Right lobe of liver (tissue), 6 donors: ENCODE measurements at places on chromosomes 5 and 9. TPM values are rescaled to one million over a fixed set of nuclear protein-coding genes. Genes with fewer than 3 reads are reported as not detected.

DNA sequence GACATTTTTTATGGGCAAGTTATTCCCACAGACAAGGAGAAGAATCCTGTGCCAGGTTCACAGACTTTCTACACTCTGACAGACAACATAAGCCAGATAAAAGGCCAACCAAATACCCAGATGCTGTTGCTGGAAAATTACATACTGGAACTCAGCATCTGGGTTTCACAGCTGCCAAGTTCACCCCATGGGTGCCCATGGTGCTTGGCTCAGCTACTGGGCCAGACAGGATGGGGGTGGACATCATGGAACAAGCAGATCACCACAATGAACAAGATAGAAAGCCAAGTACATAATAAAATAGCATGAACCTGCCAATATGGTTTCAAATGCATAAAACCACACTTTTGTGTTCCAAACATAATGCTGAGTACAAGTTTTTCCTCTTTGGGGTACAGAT lies 999.8 kb downstream of the NR2F1-AS1 start:
- H3K4me3 ChIP-seq = no peak overlapping the region
- no peak for DNase-seq
- no peaks in the 10 kb centered on the region for H3K4me1 ChIP-seq
- no peaks in the 10 kb centered on the region for H3K27me3 ChIP-seq
- H3K27ac ChIP-seq = no peak overlapping the region
- H3K36me3 ChIP-seq = no peaks in the 10 kb centered on the region

GRCh38 chr9:136093346-136093986 lies 1.6 kb downstream of the NACC2 start:
- peaks cover 31% of the 10 kb centered on the region for H3K4me1 ChIP-seq
- H3K27me3 ChIP-seq = no peaks in the 10 kb centered on the region
- peak overlapping the region; percentile 90 for H3K27ac ChIP-seq
- no peak for DNase-seq

DNA sequence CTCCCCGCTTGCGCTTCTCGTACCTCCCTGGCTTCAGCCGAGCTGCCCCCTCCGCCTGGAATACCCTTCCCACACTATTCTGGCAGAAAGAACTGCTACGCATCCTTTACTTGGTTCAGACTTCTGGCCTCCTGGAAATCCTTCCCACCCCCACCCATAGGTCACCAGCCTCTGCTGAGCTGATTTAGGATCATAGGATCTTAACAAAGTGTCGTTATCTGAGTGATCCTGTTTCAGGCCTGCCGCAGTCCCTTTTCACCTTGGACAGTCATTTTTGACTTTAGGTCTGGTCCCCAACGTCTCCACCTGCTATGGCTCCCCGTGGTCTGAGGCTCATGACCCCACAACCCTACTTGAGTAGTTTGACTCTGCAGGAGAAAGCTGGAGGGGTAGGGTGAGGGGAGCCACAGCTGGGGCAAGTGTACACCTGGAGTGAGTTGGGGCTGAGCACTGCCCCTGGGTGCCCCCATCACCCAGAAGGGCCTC lies 27.3 kb downstream of the EGR1 start:
- peak overlapping the region; percentile 95 for H3K27ac ChIP-seq
- H3K36me3 ChIP-seq = no peaks in the 10 kb centered on the region
- peak overlapping the region; percentile 76 for H3K4me3 ChIP-seq
- no peaks in the 10 kb centered on the region for H3K27me3 ChIP-seq
- no peak for DNase-seq
- H3K4me1 ChIP-seq = peaks cover 19% of the 10 kb centered on the region

GRCh38 chr9:108859459-108860114 lies 2.5 kb upstream of the ACTL7A start:
- no peak overlapping the region for H3K27ac ChIP-seq
- no peaks in the 10 kb centered on the region for H3K36me3 ChIP-seq
- no peaks in the 10 kb centered on the region for H3K4me1 ChIP-seq

DNA sequence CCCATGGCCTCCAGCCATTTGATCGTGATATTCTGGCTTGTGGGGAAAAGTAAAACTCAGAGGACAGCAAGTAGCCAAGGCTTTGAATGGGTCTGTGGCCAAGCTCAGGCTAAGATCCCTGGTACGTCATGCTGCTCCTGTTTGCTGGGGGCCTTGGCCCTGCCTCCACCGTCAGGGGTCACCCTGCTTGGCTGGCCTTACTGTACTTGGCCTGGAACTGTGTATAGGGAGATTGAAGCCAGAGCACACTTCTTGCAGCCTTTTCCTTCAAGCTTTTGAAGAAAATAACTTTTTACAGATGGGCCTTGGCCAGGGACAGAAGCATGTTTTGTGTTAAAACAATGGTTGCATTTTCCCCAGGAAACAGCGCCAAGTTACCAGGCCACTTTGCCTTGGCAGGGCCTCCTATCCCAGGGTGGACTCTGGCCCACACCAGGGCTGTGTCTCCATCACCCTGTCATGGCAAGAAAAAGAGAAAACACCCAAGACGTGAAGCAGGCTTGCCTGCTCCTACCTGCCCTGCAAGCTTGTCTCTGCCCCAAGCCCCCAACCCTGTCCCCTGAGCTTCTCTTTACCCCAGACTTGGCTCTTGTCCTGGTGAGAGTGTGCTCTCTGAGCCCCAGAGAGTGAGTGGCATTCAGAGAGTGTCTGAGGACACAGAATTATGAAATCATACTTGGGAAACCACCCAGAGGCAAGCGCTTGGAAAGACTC lies 286.9 kb downstream of the GADD45G start:
- no peaks in the 10 kb centered on the region for H3K27me3 ChIP-seq
- DNase-seq = peak; percentile 58
- no peak overlapping the region for H3K4me3 ChIP-seq
- H3K27ac ChIP-seq = peak overlapping the region; percentile 72
- H3K4me1 ChIP-seq = peaks cover 39% of the 10 kb centered on the region
- H3K36me3 ChIP-seq = no peaks in the 10 kb centered on the region

DNA sequence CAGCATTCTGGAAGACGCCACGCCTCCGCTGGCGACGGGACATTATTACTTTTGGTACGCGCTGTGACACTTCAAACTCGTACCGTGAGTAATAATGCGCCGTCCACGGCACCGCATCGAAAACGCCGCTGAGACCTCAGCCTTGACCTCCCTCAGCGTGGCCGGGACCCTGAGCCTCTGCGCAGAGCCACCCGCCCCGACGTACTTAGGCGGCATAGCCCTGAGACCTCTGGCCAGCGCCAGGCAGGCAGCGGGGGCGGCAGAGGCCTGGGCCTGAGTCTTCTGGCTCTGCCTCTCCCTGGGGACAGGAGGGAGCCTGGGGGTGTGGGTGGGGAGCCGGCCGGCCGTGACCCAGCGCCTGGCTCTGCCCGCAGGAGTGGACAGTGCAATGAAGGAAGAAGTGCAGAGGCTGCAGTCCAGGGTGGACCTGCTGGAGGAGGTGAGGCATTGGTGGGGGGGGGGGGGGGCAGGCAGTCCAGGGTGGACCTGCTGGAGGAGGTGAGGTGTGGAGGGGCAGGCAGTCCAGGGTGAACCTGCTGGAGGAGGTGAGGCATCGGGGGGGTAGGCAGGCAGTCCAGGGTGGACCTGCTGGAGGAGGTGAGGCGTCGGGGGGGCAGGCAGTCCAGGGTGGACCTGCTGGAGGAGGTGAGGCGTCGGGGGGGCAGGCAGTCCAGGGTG lies 8.0 kb downstream of the EGFL7 start:
- no peak for DNase-seq
- H3K27me3 ChIP-seq = no peaks in the 10 kb centered on the region
- no peak overlapping the region for H3K4me3 ChIP-seq
- H3K4me1 ChIP-seq = peaks cover 5% of the 10 kb centered on the region
- H3K27ac ChIP-seq = no peak overlapping the region
- H3K36me3 ChIP-seq = no peaks in the 10 kb centered on the region

- H3K36me3 ChIP-seq = no peaks in the 10 kb centered on the region
- H3K27ac ChIP-seq = no peak overlapping the region
- no peaks in the 10 kb centered on the region for H3K27me3 ChIP-seq
- DNase-seq = no peak
- H3K4me1 ChIP-seq = no peaks in the 10 kb centered on the region
- H3K4me3 ChIP-seq = no peak overlapping the region
Observed at GRCh38 chr5:38371596-38371995, 113.2 kb downstream of the EGFLAM start.

Gene INSYN2B
- not detected for total RNA-seq

Gene ZDHHC11B
- 5.1 TPM for total RNA-seq

Gene GLRA1
- not detected for total RNA-seq

Gene CDH6
- 0.56 TPM for total RNA-seq
